ENCODE measurements at places on chromosomes 12 and 14.

- DNase-seq = no peak
These were observed 73.4 kb upstream of the CLEC14A start for GRCh38 chr14:38329246-38329645.

DNA sequence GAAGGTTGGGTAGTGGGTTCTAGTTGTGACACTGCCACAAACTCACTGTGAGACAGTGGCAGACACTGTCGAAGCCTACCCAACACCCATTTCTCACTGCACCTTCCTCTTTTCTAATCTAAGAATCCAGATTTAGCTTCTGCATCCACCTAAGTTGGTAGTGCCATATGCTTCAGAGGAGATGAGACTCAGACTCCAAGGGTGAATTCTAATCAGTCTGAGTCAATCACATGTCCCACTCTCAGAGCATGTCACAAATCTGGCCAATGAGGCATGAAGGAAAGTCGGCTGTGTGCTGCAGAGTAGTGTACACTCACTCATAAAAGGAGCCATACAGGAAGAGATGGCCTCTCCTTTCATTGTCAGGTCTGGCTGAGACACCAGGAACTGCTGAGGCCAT, 102.1 kb upstream of the RAP1B start:
- no peak for DNase-seq

DNA sequence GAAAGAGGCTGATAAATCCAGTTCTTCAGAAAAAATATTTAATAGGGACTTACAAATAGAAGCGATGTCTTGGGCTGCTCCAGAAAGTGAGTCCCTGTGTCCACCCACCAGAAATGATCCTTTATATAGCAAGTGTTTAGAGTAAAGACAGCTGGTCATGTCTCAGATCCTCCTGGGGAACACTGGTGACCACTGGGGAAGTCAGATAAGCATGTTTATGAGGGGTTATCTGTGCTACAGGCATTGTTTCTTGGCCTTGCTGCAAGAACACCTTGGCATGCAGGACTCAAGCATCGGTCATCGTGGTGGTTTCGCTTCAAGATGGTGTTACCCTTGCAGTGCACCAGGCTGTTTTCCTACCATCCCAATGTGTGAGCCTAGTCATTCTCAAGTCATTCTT, 27.2 kb downstream of the CPM start:
- no peak for DNase-seq

GRCh38 chr12:20429852-20430251, 61.5 kb downstream of the PDE3A start:
- DNase-seq = no peak

DNA sequence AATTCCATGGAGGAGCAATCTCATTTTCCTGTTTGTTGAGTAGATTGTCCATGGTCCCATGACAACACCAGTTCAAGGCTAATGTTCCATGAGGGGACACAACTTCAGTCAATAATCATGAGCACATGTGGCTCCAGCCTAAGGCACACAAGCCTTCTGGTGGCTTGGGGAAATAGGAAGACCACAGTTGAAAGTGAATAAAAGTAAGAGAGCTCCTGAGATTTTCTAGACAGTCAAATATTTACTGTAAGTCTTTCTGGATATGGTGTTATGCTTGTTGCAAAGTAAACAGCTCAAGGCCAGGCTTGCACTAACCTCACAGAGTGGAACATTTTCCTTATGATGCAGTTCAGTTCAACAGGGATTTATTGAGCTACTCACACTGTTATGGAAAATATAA, 206.9 kb upstream of the SLC38A2 start:
- no peak for DNase-seq

DNA sequence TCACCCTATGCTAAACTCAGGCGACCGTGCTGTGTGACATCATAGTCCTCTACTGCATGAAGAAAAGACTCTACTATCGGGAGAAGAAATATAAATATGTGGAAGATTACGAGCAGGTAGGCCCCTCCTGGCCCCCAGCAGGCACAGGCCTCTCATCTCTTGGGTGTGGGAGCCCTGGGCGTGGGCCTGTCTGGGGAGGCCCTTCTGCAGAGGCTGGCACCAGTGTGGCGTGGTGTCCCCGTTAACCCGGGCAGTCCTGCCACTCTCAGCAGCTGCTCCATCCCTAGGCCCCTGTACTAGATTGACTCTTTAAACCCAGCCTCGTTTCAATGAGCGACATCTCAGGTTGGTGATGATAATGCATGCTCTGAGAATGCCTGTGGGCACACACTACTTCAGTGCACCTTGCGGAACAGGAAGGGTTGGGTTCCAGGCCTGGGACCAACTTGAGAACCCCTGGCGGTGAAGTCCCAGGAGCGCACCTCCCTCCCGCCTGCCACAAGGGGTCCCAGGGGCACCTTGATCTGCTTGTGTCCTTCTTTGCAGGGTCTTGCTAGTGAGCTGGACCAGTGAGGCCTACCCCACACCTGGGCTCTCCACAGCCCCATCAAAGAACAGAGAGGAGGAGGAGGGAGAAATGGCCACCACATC, 23.2 kb downstream of the P2RX4 start:
- DNase-seq = no peak

DNA sequence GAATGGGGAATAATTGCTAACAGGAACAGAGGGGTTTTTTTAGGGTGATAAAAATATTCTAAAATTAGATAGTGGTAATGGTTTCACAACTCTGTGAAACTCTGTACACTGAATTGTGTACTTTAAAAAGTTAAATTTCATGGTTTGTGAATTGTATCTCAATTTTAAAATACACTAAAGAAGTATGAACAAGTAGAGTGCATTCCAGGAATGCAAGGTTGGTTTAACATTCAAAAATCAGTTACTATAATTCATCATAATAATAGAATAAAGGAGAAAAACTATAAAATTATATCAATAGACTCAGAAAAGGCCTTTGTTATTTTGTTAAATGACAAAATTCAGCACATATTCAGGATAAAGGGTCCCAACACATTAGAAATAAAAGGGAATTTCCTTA, 11.1 kb upstream of the BATF start:
- DNase-seq = no peak

GRCh38 chr12:108612788-108613282, 15.0 kb upstream of the TMEM119 start:
- DNase-seq = no peak

- no peak for DNase-seq
These were observed 35.8 kb downstream of the NFKBIA start for GRCh38 chr14:35368583-35369392.

- DNase-seq = peak; percentile 20
These were observed 1.5 kb upstream of the WNT10B start for GRCh38 chr12:48972952-48973483.

- DNase-seq = no peak
These were observed 65.0 kb downstream of the HECTD1 start for GRCh38 chr14:31142455-31143087.

- peak; percentile 62 for DNase-seq
These were observed 485.7 kb downstream of the ZFP36L1 start for GRCh38 chr14:68306934-68307789.

DNA sequence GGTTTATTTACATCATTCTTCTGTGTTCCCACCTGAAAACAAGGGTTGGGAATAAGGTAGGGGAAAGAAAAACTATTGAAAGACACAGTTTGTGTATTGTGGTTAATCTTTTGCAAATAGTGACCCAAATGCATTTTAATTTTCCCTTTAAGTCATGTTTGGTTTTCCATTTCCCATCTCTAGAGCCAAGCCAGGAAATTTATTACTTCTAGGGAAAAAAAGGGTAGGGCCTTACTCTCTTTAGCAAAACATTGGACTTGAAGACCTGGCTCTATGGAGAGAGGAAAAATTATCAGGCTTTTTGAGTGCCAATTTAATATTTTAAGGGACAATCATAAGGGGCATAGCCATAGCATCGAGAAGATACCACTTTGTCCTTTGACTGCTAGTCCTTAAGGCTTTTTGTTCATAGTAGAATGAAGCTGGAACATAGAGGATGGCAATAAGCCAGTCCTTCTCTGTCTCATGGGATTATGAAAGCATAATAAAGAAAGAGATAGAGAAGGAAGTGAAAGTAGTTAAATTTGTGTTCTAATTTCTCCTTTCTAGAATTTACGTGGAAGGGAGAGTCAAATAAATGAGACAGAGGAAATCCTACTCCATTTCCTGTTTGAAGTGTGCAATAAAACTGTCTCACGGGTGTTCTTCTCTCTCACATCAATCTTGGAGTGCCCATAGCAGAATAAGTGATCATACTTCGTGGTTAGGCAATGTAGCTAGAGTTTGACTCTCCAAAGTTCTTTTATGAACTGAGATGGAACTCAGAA, 50.9 kb upstream of the PPFIA2 start:
- DNase-seq = peak; percentile 2

GRCh38 chr12:52759218-52759617, 17.9 kb downstream of the KRT76 start:
- DNase-seq = no peak

GRCh38 chr14:102898776-102899515, 23.5 kb upstream of the AMN start:
- no peak for DNase-seq

- DNase-seq = peak; percentile 49
These were observed 3.2 kb downstream of the IPO8 start for GRCh38 chr12:30692470-30692869.

DNA sequence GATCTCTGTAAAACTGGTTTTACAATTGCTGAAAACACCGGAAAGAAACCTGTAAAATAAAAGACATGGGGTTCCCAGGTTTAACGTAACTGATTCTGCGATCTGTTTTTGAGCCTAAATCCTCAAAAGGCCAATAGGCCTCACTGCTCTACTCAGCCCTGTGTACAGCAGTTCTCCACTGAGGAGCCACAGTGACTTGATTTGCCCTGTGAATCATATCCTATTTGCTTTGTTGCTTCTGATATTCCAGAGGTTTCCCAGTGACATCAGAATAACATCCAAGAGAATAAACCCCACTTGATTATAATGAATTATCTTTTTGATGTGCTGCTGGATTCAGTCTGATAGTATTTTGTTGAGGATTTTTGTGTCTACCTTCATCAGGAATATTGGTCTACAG, 27.5 kb downstream of the MDM1 start:
- no peak for DNase-seq

GRCh38 chr14:63343878-63344277, 25.1 kb upstream of the GPHB5 start:
- DNase-seq = peak; percentile 6

- no peak for DNase-seq
These were observed 504.3 kb downstream of the SLC16A7 start for GRCh38 chr12:60100160-60100559.

DNA sequence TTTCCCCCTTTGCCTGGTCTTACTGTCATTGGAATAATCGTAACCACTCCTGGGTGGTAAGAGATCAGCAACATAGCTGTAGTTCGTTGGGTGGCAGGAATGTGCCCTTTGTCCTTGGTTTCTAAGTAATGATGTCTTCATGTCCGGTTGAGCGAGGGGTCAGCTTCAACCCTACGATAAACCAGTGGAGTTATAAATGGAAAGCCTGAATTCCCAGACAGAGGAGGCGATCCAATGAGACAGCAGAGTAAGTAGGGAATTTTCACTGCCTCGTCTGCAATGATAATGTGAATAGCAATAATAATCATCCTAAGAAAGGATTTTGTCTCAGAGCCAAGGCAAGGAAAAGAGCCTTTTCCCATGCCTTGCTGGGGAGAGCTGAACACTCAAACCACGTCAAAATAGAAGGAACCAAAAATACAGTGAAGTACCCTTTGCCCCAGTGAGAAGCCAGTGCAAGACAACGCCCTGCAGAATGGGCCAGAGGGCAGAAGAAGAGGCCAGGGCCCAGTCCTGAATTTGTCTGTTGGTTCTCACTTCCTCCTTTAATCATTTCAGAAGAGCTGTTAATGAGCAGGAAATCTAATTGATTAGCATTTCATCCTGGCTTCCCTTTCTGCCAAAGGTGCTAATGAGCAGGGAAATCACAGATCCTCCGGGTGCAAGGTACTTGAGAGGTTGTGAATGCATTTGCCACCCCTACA, 330.7 kb downstream of the CACNA1C start:
- no peak for DNase-seq

GRCh38 chr12:122150127-122150681, 23.8 kb downstream of the IL31 start:
- no peak for DNase-seq

DNA sequence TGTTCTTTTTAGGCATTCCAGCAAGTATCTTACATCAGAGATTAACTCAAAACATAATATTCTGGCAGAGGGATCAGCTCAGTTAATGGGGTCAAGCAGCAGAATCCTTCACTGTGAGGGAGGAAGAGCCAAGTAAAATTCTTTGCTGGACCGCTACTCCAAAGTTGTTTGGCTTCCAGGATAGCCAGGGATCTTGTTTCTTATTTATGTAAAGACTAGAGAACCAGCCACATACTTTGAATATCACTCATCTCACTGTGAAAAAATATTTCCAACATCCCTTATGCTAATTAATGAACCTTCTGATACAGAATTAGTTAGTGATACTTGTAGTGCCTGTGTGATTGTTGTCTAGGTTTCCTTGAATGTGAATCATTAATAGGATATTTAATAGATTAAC, 94.2 kb downstream of the PLEKHA5 start:
- DNase-seq = peak; percentile 81

DNA sequence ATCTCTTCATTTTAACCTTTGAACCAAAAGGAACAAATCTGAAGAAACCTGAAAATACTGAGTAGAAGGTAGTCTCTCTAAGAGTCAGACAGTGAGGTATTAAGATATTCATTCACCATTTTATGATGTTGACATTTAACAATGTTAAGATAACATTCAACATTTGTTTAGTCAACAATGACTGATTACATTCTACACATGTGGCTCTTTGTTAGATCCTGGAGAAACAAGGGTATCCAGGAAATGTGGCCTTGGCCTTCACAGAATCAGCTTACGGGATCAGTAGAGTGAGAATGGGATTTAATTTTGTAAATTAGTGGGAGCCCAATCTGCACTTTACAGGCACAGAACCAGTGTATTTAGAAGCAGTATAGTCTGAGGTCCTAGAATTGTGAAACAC, 355.5 kb downstream of the KCNH5 start:
- no peak for DNase-seq

- DNase-seq = peak; percentile 75
These were observed 252.6 kb upstream of the PRKD1 start for GRCh38 chr14:30180219-30180618.

GRCh38 chr14:78982551-78982950, 812.4 kb downstream of the NRXN3 start:
- peak; percentile 65 for DNase-seq

GRCh38 chr12:116691636-116692035, 46.2 kb downstream of the SPRING1 start:
- no peak for DNase-seq

GRCh38 chr12:32233568-32233967, 126.9 kb downstream of the BICD1 start:
- DNase-seq = no peak

- DNase-seq = peak; percentile 63
These were observed 774 bp upstream of the TMEM30B start for GRCh38 chr14:61281948-61282275.
